ENCODE measurements at places on chromosomes 5 and 9.

DNA sequence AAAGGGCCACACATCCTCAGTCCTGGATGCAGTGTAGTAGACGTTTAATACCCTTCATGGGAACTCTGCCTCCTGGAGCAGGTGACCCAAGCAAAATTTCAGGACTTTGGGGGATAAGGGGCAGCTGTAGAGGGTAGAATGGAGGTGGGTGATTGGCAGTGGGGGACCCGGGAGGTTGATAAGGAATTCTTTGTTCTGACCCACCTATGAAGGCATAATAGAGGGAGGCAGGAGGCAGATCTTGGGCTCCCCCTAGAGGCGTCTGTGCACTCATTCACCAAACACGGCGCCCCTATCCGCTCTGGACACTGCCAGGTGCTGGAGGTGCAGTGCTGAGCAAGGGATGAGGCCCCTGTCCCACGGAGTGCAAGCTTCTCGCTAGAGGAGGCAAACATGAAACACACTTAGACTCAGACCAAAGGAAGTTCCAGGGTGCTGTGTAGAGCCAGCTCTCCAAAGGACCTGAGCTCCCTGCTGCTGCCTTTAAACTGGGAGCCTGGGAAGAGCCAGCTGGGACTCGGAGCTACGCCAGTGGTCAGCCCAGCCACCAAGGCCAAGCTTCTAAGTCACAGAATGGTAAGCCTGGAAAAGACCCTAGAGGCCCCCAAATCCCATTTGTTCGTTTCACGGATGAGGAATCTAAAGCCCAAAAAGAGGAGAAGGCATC, 7.7 kb downstream of the IL17B start:
- DNase-seq: peak; percentile 69

GRCh38 chr5:126383246-126383645, 40.0 kb upstream of the GRAMD2B start:
- no peak for DNase-seq

DNA sequence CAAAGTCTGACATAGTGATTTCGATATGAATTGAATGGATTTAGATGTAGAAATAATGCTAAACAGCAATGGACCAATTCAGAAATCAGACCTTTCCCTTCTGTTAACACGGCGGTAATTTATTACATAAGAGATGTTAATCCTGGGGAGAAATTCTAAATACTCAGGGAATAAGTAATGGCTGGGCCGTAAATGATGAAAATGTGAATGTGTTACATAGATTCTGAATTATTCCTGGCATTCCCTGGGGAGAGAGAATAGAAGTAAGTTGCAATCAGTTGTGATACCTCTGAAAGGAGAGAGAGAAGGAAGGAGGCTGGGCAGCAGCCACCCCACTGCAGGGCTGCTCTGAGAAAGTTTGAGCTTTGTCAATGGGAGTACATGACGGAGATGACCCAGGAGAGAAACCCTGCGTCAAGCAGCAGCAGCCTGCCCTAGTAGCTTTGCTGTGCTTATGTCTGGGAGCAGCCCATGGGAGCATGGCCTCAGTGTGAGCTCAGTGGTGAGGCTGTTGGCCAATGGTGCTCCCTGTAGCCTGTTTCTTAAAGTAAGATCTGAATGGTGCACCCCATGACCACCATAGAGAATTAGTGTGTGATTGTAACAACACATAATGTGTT, 420.1 kb downstream of the MTRR start:
- no peak for DNase-seq

- no peak for DNase-seq
Observed at GRCh38 chr5:100890461-100891008, 12.5 kb downstream of the ST8SIA4 start.

Measured in activated CD4-positive, alpha-beta T cell treated with anti-CD3 and anti-CD28 coated beads, Interleukin-2, amount 50 U/mL, for 1 hour (primary cell).